ENCODE measurements at places on chromosomes 12 and 14.

DNA sequence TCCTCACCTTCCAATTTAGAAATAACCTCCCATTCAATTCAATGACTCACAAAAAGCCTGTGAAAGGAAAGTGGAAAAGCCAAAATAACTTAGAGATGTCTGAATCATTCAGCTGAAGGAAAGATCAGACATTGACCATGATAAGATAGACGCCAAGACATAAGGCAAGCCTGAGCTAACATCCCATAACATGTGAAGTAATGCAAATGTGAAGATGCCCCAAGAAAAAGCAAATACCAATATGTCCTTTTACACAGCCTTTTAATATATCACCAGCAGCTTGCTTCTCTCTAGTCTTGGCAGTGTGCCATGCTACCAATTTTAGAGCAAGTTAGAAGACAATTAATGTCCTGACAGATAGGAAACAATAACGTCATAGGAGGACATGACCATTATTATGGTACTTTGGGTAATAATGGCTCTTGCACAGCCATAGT lies 2.4 kb upstream of the NUMB start:
- peaks cover 4% of the 10 kb centered on the region for H3K36me3 ChIP-seq
- DNase-seq, result no peak
- peaks cover 47% of the 10 kb centered on the region for H3K4me1 ChIP-seq
- H3K4me3 ChIP-seq, result no peak overlapping the region
- H3K27me3 ChIP-seq, result no peaks in the 10 kb centered on the region
- no peak overlapping the region for H3K27ac ChIP-seq

- H3K36me3 ChIP-seq, result no peaks in the 10 kb centered on the region
- H3K4me3 ChIP-seq, result no peak overlapping the region
- H3K27me3 ChIP-seq, result no peaks in the 10 kb centered on the region
- H3K27ac ChIP-seq, result no peak overlapping the region
Observed at GRCh38 chr12:5691943-5692342, 253.1 kb downstream of the ANO2 start.

DNA sequence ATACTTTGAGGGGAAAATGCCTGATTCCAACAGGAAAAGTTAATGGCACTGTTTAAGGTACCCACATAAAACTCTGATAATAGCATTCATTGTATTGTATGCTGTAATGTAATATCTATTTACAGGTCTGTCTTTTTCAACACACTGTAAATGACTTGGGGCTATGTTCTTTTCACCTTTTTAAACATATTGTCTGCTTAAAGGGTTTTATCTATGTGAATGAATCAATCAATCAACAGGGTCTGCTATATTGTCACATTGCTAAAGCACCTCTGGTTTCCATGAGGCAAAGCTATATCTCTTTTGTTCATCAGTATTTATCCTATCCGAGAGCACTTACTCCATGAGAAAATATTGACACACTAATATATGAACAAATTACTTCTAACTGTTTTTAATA lies 288.0 kb downstream of the SLC6A15 start:
- H3K36me3 ChIP-seq, result no peaks in the 10 kb centered on the region
- H3K4me3 ChIP-seq, result no peak overlapping the region
- H3K27ac ChIP-seq, result no peak overlapping the region
- DNase-seq, result no peak

GRCh38 chr12:26410689-26411088 lies 215.3 kb downstream of the SSPN start:
- H3K36me3 ChIP-seq, result peaks cover 11% of the 10 kb centered on the region
- no peaks in the 10 kb centered on the region for H3K27me3 ChIP-seq
- H3K27ac ChIP-seq, result no peak overlapping the region
- no peaks in the 10 kb centered on the region for H3K4me1 ChIP-seq
- H3K4me3 ChIP-seq, result no peak overlapping the region

DNA sequence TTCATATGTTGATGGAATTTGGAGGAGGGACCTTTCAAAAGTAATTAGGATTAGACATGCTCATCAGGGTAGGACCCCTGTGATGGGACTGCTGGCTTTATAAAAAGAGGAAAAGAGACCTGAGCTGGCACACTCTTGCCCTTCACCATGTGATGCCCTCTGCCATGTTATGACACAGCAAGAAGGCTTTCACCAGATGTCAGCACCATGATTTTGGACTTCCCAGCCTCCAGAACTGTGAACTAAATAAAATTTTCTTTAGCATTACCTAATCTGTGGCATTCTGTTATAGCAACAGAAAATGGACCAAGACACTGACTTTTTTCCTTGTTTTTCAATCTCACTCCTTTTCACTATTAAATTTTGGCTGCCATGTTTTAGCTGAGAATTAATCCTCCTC lies 105.0 kb upstream of the TMPO start:
- no peak overlapping the region for H3K4me3 ChIP-seq
- DNase-seq, result no peak
- no peak overlapping the region for H3K27ac ChIP-seq
- no peaks in the 10 kb centered on the region for H3K36me3 ChIP-seq

DNA sequence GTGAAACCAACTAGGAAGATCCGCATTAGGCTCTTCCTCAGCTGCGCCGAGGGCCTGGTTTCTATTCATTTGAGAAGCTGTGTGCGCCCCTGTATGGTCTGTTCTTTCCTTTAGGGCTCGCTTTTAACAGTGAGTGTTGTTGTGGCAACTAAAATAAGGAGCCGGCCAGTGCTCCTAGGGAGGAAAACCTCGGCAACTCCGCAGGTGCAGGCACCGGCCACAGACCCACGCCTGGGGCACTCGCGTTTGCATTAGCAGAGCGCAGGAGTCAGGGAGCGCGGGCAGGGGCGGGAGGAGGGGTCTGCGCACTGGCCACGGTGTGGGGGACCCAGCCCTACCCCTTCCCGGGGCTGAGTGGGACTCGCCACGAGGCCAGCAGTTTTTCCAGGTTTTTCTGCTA lies 50.5 kb downstream of the STX2 start:
- H3K4me3 ChIP-seq, result no peak overlapping the region
- no peak overlapping the region for H3K27ac ChIP-seq
- H3K36me3 ChIP-seq, result peaks cover 32% of the 10 kb centered on the region
- H3K27me3 ChIP-seq, result no peaks in the 10 kb centered on the region

Measured in activated CD8-positive, alpha-beta T cell treated with anti-CD3 and anti-CD28 coated beads for 36 hours (primary cell).